HS-27A (cell line): ENCODE measurements at places on chromosomes 11 and 22.

GRCh38 chr11:299081-299891 lies at the start of gene IFITM5:
Gene IFITM5 (minus strand): TSS chr11:299526. CDS start chr11:299490, 36 bp downstream.
- no peak for DNase-seq

DNA sequence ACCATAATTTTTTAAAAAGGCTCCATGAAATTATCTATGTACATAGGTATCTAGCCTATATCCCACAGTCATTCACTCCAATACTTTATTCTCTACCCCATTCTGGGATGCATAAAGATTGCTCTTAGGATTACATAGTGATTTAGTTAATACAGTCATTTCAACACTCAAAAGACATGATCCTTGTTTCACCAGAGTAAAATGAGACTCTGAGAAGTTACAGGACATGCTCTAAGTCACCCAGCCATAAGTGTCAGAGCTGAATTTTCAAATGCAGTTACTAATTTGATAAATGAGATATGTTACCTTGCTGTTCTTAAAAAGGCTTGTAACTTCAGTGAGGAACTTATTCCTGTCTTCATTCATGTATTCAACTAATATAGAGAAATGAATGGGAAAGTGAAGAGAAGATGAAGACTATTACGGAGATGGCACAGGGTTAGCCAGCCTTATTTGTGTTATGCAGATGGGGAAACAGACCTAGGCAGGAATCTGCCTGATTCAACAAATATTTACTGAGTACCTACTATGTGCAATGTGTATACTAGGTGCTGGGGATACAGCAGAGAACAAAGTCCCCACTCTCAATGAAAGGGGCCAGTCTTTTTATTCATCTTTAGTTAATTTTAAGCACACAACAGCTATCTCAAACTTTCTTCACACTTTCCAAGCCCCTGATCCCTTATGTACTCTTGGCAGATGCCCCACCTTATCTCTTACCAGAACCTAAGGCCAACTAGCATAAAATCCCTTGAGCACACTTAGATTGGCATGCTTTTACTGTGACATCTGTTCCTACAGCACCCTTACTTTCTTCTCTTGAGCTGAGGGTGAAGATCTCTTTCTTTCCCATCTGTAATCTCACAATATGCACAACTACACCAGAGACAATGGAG lies 21.6 kb downstream of the MAPK1 start:
- DNase-seq: no peak

GRCh38 chr11:86177302-86177701 lies 67.3 kb upstream of the EED start:
- DNase-seq: no peak

- no peak for DNase-seq
These were observed 37.1 kb downstream of the SVIP start for GRCh38 chr11:22792497-22792896.

DNA sequence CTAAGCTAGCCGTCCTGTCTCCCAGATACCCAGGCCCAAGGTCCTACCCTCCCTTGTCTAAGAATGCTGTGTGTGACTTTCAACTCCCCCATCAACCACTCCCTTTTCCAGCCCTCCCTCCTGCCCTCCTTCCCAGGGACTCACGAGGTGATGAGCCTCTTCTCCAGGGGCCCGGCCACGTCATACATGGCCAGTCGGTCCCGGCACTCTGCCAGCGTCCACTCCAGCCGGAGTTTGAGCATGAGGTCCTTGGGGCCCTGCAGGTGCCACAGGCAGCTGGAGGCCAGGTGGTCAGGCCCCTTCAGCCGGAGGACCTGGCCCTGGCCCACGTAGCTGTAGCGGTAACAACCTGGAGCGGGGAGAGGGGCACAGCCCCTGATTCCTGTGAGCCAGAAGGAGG lies 20.1 kb downstream of the TMPRSS6 start:
- no peak for DNase-seq

- DNase-seq: no peak
These were observed 28.1 kb upstream of the SLC5A12 start for GRCh38 chr11:26749927-26750326.

- no peak for DNase-seq
These were observed 83.8 kb upstream of the BID start for GRCh38 chr22:17858033-17858432.

DNA sequence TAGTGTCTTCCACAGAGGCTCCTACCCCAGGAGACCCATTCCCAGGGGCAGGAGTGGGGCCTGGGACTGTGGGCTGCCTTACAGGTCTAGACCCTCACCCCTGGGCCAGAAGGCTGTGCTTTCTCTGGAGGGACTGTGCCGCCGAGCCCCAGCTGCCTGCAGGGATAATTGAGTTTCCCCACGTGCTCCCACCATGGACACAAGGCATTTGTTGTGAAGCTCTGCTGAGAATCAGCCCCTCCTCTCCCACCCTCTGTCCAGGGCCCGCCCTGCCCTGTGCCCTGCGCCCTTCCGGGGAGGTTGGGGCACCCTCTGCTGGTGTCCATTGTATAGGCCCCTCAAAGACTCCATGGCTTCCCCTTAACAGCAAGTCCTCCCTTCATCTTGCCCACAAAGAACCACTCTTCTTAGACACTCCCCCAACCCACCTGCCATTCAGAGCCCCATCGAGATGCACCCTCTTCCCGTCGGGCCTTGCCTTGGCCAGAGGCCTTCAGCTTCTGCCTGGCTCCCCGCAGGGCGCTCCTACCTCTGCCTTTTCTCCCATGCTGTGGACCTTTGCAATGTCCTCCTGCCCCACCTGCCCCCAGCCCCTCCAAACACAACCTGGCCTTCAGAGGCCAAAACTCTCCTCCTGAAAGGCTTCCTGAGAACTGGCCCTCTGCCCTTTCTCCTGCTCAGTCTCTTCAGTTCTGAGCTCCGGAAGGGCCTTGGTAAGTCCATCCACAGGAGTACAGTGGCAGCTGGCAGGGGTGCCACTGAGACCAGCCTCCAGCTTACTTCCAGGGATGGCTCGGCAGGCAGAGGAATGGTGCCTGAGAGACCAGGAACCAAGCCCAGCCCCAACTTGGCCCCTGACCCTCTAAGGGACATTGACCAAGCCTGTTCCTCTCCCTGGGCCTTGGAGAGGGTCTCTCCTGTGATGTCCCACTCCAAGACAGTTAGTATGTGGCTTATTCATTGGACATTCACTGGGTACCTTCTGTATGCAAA lies 22.4 kb downstream of the DUSP8 start:
- DNase-seq: no peak

DNA sequence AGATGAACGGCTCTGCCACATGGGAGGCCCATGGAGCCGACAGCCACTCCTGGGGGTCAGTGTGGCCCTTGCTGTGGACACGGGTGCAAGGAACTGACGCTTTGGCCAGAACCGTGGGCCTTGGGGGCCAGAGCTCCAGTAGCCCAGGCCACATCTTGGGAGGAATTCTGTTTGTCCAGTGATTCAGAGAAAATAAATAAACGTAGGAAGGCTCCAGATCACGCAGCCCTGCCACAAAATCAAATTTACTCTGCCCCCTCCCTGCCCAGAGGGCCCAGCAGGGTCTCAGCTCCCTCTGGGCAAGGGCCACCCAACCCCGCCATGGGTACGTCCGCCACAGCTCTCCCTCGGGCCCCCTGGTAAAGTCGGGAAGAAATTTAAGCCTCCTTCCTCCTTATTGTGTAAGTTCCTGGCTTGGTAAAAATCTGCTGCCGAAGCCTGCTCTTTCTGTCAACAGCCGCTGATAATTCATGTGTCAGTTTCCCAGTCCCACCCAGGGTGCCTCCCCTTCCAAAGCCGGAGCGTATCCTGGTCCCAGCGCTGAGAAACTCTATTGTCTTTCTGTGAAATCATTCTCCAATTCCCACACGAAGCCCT lies 6.9 kb upstream of the MUC5AC start:
- DNase-seq: no peak

GRCh38 chr22:20816559-20816958 lies 42.1 kb downstream of the PI4KA start:
- DNase-seq: no peak
